Naive thymus-derived CD8-positive, alpha-beta T cell (primary cell): ENCODE measurements at places on chromosomes 1 and 21.

GRCh38 chr1:25694167-25695007 is 77.8 kb downstream of the MAN1C1 start:
- DNase-seq: no peak

GRCh38 chr1:30818568-30819243 is 61.1 kb upstream of the LAPTM5 start:
- DNase-seq: no peak

DNA sequence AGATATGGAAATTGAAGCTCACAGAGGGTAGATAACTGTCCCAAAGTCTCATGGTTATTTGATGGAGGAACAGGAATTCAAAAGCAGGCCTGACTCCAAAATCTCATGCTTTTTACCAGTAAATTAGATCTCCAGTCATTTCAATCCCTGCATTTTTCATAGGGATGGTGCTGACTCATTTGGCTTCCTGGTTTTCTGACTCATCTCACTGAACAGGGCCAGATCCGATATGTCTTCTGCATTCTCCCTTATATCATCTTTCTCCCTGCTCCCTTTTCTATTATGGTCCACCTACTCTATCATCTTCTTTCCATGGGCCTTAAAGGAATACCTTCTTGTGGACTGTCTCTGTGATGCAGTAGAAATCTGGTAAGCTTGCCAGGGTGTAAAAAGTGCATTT is 187.2 kb downstream of the FGGY start:
- DNase-seq: no peak

GRCh38 chr1:27126391-27126790 is 28.5 kb downstream of the SLC9A1 start:
- DNase-seq: no peak

- DNase-seq: no peak
Measured at GRCh38 chr21:37927711-37928110, 11.5 kb upstream of the KCNJ6 start.

GRCh38 chr1:87191646-87192045 is 137.0 kb upstream of the LMO4 start:
- DNase-seq: no peak

- peak; percentile 44 for DNase-seq
Measured at GRCh38 chr1:114482585-114482984, 28.4 kb downstream of the TRIM33 start.

DNA sequence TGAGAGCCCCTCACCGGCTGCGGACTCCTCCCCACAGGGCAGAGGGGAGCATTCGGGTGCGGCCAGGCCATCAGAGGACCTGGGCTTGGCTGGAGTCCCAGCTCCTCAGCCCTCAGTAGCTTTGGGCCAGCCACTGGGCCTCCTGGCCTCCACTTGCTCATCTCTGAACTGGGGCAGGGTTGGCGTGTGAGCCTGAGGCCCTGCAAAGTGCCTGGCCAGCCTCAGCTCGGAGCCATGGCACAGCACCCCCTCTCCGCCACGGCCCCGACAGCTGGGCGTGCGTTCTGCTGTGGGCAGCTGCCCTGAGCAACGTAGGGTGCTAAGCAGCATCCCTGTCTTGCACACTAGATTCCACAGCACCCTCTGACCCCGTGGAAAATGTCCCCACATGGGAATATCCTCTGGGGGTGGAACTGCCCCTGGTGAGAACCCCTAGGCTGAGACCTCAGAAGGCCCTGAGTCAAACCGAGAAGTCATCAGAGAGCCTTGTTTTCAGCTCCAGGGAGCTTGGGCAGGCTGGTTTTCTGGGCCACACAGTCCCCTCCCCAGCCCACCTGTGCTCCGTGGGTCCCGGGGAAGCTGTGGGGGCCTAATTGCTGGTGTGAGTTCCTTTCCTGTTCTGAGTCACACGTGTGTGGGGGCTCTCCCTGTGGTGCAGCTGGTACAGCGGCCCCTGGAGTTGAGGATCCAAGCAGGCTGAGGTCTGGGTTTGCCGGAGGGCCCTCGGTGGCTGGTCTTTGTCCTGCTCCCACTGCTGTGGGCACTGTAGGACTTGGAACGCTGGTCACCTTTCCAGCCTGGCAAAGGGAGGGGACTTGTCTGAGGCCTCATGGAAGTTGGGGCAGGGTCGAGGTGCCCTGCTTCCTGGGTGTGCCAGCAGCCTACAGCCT is 24.5 kb downstream of the TP73 start:
- no peak for DNase-seq

GRCh38 chr1:229810140-229810539 is 184.1 kb downstream of the URB2 start:
- DNase-seq: no peak

DNA sequence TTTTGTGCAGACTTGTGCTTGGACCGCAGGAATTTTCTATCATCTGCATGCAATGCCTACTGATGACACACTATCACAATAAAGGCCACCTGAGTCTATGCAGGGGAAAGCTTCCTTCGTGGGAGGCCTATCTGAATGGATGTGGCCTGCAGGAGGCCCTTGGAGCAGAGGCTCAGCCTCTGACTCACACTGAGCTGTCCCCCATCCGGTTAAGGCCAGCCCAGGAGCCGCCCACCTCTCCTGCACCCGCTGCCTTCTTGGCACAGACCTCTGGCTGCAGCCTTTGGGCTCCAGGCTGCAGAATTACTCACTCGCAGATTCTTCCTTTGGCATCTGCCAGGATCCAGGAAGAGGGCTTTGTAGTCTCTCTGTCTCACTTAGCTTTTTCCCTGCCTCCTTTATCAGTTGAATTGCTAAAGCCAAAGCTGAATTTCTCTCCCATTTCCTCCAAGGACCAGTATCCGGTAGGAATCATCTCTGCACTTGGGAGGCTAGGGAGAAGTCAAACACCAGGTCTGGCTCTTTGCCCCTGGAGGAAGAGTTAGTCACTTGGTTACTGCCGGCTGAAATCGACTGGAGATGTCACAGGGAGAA is 65.1 kb upstream of the JUN start:
- DNase-seq: no peak

DNA sequence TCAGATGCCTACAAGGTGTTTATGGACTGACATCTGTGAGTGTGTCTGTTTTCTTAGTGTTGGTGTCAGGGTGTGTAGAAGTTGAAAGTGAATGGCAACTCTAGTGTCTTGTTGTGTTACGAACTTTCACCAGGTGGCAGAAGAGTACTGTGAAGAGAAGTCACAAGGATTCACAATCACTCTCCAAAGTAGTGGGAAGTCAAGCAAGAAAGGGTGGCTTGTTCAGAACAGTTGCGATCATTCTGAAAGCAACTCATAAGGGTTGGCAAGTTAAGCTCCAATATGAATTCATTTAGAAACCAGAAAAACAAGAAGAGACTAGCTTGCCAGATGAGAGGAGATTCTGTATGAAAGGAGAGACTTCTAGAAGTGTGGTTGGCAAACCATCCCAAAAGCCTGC is 86.1 kb downstream of the FASLG start:
- DNase-seq: peak; percentile 72

DNA sequence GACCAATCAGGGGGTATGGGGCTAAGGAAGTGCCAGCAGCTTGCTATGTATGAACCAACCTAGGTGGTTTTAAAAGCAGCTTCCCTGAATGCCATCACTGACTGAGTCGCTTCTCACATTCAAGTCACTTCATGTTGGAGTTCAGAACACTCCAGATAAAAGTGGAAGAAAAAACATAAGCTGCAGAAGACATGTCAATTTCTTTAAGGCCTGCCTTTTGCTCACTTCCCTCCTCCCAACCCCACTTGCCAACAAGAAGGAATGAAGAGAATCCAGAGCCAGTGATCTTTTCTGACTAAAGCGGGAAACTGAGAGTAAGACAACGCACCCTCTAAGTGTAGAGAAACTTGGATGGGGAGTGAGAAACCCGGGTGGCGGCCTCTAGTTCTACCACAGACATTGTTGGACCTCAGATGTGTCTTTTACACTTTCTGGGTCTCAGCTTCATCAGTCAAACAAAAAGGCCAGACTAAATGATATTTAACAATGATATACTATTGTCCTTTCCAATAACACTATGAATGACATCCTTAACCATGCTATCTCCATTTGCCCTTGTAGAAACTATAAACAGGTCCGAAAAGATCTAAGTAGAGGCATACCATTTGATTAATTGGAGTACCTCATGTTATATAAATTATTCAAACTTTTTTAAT is 54.1 kb downstream of the LUZP1 start:
- no peak for DNase-seq

DNA sequence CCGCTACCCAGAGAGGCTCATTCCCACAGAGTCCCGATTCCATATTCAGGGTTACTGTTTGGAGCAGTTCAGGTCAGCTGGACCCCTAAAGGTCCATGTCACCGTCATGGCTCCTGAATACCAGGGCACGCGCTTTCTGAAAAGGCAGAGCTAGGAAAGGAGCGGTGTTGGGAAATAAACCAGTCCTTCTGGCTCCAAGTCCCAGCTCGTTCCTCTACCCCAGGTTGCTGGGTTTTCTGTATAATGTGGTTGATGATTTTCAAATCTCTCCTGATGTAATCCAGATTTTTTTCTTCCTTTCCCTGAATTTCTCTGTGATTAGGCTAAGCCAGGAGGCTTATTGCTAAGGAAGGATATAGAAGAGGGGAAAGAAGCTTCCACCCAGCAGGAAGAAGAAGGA is 14.0 kb upstream of the PKP1 start:
- no peak for DNase-seq
